ENCODE measurements at places on chromosomes 3 and 15. TPM values are rescaled to one million over a fixed set of nuclear protein-coding genes. Genes with fewer than 3 reads are reported as not detected.

- no peak for DNase-seq
These were observed 199.9 kb downstream of the MFSD1 start for GRCh38 chr3:159001711-159002110.

DNA sequence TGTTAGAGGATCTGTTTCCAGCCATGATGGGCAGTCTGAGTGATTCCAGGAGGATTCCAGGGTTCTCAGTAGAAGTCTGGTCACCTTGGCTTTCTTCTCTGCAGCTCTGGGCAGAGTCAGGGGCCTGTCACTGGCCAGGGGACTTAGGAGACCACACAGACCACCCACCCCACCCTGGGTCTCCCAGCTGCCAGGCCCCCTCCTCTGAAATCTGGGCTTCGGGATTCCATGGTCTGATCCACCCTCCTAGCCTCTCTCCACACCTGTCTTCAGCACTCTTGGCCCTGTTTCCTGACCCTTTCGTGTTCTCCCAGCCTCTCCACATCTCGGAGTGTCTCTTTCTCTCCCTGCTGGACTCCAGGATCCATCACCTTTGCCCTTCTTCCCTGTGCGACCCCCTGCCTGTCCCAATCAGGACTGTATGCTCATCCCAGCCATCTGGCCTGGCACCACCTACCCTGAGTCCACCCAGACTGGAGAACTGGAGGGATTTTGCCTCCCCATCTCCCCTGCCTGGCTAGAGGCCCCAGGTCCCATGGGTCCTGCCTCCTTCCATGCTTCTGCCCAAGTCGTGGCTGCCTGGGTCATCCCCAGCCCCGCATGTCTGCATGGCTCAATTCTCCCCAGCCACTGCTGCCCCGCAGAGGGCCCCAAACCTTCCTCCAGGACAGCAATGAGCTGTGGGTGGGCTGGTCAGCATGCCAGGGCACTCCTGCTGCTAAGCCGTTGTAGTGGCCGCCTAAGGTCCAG, 34.3 kb downstream of the GOLGA6L10 start:
- DNase-seq: no peak

DNA sequence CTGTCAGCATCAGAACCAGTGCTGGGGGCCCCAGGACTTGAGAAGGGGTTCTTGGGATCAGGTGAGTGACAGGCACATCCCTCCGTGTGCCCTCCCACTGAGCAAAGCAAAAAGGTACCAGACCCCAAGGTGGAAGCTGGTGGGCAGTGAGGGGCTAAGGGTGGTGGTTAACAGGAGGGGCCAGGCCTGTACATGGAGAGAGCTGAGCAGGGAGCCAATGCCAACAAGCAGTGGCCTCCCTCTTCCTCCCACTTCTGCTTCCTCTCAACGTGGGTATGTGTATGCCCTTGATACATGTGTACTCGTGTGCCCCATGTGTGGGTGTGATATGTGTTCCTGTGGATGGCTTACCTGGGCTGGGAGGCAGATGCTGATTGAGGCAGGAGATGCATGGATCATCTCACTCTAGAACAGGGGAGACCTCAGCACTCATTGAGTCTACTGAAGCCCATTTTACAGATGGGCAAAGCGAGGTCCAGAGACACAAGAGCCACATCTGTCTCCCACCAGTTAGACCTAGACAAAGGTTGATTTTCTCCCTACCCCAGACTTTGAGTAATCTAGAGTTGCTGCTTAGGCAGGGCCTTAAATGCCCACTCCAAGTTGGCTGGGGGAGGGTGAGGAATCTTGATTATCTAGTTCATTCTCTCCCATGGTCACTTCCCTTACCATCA, 945 bp downstream of the VIPR1 start:
- DNase-seq: no peak

Gene PEX5L
- 0.35 TPM for polyA plus RNA-seq

GRCh38 chr3:180280555-180280954, 243.8 kb upstream of the PEX5L start:
- no peak for DNase-seq

Data from hindlimb muscle (tissue), 1 donor.